HS-27A (cell line): ENCODE measurements at places on chromosomes 5 and 9.

GRCh38 chr9:122186301-122186700 is 26.6 kb downstream of the MORN5 start:
- DNase-seq = no peak

- DNase-seq = no peak
These were observed at the start of gene SNAPC4 for GRCh38 chr9:136400038-136400834. Gene SNAPC4 (minus strand): TSS chr9:136400170. CDS start chr9:136398428, 1,742 bp downstream.

DNA sequence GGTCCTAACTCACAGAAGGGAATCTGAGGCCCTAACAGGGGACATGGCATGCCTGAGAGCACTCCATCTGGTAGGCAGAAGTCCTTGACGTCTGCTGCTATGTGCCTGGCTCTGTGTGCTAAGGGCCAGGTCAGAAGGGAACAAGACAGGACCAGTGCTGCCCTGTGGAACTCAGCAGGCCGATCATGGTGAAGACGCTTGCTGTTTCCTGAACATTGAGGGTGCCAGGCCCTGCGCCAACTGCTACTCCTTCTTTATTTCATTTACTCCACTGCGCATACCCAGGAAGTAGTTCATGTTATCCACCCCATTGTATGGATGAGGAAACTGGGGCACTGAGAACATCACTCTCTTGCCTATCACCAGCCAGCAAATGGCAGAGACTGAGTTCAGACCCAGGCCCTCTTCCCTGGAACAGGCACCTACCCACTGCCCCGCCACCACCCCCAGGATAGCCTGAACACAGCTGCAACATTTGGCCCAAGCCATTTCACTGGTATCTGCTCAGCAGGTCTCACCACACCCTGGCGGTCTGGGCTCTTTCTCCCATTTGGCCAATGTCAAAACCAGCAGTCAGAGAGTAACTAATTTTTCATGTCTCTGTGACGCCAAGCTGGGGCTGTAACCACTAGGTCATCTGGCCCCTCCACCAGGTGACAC is 24.8 kb upstream of the FOXI1 start:
- no peak for DNase-seq

DNA sequence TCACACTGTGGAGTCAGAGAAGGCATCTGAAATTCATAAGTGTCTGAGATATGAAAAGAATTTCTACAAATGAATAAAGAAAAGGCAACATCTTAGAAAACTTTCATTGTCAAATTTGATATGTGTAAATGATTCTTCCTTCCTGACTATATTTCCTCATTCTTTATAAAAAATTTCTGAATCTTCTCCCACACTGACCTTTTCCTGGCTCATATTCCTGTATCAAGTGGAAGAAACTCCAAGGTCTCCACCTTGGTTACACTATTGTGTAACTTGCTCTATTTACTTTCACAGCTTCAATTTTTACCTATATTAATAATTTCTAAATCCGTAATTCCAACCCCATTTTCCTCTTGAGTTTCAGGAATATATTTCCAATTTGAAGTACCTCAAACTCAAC is 93.5 kb upstream of the FBXL7 start:
- no peak for DNase-seq

DNA sequence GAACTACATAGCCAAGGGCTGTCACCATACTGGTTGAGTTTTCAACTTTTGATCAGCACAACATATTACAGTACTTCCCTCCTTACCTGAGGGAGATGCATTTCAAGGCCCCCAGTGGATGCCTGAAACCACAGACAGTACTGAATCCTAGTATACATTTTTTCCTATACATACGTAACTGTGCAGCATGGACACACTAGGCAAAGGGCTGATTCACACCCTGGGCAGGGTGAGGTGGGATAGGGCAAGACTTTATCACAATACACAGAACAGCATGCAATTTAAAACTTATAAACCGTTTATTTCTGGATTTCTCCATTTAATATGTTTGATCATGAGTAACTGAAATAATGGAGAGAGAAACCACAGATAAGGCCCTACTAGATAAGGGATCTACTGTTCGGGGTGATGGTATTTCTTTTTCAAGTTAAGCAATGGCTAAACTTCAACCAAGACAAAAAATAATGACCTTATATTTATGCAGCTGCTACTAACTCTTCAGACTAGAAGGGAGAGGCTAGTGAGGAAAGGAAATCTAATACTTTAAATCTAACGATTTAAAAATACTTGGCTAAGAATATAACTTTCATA is 186.9 kb upstream of the GNA14 start:
- DNase-seq = no peak

DNA sequence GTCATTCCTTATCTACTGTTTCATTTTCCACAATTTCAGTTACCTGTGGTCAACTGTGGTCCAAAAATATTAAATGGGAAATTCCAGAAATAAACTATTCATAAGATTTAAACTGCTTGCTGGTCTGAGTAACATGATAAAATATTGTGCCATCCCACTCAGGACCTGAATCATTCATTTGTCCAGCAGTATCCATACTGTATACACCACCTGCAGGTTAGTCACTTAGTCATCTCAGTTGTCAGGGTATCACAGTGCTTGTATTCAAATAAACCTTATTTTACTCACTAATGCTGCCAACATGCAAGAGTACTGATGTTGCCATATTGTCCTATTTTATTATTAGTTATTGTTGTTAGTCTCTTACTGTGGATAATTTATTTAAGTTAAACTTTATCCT is 139.7 kb downstream of the FBXO4 start:
- DNase-seq = no peak

GRCh38 chr9:120693700-120694008 is 20.6 kb downstream of the MEGF9 start:
- DNase-seq = no peak
